Neural cell (in vitro differentiated cells): ENCODE measurements at places on chromosomes 16 and 17. TPM values are rescaled to one million over a fixed set of nuclear protein-coding genes. Genes with fewer than 3 reads are reported as not detected.

The OTOP3 gene
- not detected in 2 replicates for polyA plus RNA-seq

The FTO gene
- polyA plus RNA-seq = 80.1 and 83.0 TPM in 2 replicates

The LGALS9B gene
- not detected in 2 replicates for polyA plus RNA-seq

The NOG gene
- 0.82 and 2.1 TPM in 2 replicates for polyA plus RNA-seq

The GPR139 gene
- 0.52 TPM in 1 of 2 replicates, not detected in the other for polyA plus RNA-seq

The SCARF1 gene
- 3.0 and 5.4 TPM in 2 replicates for polyA plus RNA-seq

The ARHGAP23 gene
- polyA plus RNA-seq = 1.6 and 2.1 TPM in 2 replicates

The PERCC1 gene
- polyA plus RNA-seq = not detected in 2 replicates

The TBC1D3C gene
- polyA plus RNA-seq = 8.1 and 10.4 TPM in 2 replicates
